ENCODE measurements at places on chromosomes 11 and 22.

- DNase-seq: no peak
Observed at GRCh38 chr11:24198481-24198880, 298.4 kb upstream of the LUZP2 start.

GRCh38 chr11:76700177-76701100 is 29.9 kb upstream of the LRRC32 start:
- no peak for DNase-seq

DNA sequence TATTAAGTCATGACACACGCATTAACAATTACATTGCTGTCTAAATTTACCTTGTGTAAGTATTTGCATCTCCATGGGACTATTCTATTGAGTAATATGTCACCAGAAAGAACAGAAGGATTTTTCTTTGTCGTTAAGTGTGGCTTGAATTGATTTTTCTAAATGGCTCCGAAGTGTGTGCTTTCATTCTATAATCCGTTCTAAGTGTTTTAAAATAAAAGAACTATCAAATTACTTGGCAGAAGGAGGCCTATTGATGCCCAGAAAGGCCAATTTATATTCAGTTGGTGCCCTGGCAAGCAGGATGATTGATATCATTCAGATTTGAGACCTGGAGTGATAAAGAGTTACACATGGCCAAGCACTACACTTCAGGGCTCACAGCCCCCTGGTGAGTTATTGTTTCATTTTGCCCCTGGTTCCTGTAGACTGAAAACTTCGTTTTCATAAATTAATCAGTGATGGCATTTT is 538.9 kb upstream of the ANO5 start:
- no peak for DNase-seq

DNA sequence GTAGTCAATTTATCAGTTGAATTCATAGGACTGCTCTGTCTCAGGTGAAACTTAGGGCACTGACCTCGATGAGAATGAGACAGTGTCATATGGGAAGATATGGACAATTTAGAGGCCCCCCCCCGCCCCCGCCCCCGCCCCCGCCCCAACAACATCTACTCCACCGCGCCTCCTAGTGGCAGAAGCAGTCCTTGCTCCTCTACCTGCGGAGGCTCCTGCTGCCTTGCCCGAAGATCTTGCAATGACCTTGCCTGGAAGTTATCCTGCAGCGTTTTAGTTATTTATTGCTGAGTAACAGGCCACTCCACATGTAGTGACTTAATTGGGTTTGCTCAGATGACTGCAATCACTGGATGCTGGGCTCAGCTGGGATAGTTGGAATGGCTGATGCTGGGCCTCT is 15.2 kb downstream of the SERPINH1 start:
- no peak for DNase-seq

- DNase-seq: no peak
Observed at GRCh38 chr22:23381661-23382427, 198.2 kb downstream of the IGLL1 start.

- DNase-seq: no peak
Observed at GRCh38 chr11:45141171-45141570, 5.3 kb upstream of the PRDM11 start.

DNA sequence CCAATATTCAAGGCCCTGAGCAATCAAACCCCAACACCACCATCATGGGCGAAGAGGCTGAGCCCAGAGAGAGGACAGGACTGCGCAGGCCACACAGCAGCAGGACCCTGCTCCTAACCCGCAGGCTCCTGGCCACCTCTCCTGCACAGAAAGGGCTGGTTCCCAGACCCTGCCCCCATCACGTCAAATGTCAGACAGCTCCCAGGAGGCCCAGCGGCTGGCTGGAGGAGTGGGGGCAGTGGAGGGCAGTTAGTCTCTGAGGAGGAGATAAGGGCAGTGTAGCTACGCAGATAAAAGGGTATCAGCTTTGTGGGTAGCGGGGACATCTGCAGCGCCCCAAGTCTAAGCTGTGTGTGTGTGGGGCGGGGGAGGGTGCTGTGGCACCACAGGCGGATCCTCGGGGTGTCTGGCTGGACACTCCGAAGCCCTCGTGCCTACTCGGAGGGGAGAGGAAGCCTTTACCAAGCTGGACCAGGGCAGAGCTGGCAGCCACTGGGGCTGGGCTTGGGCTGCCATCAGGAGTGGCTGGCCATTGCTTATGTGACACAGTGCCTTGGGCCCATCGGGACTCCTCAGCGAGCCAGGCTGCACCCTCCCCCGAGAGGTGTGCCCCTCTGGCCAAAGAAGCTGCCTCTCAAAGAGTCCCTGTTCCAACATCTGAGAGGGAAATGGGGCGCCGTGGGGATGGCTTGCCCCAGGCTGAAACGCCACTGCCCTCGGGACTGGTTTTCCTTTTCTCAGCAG is 21.5 kb downstream of the FADS3 start:
- DNase-seq: no peak

DNA sequence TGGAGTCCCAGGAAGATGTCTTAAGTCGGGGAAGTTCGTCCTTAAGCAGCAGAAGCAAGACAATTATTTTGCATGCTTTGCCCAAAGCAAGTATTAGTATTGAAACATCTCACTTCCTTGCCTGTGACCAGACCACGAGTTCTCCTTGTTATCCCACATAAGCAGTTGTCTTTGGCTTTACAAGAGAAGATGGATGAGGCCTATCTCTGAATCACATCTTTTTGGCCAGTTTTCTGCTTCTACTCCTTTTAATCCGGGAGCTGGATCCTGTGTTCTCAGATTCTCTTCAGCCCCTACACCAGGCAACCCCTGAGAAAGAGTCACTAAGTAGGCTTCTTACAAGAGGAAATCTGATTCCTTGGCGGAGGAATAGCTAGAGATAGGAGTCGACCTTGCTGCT is 2.1 kb downstream of the SYT9 start:
- no peak for DNase-seq

DNA sequence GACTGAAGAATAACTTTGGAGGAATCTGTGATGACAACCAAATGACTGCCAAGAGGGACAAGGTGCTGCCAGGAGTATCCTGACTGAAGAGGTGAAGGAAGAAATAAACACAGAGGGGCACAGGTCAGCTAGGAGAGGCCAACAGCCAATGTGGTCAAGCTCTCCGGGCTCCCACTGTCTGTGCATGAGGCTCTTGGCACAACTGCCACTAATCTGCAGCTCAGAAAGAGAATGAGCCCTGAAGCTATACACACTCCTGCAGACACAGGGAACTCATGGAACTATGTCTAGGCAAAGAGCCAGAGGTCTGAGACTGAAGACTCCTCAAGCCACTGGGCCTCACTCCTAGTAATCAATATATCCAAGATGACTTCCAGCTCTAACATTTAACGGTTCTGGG is 7.0 kb downstream of the THRSP start:
- no peak for DNase-seq

- no peak for DNase-seq
Observed at GRCh38 chr11:107549954-107550285, 15.6 kb downstream of the ALKBH8 start.

- DNase-seq: no peak
Observed at GRCh38 chr11:130070846-130071200, 1.1 kb downstream of the APLP2 start.

- no peak for DNase-seq
Observed at GRCh38 chr11:19183646-19184045, 18.1 kb downstream of the CSRP3 start.

GRCh38 chr11:75264356-75264755 is 23.8 kb downstream of the TPBGL start:
- no peak for DNase-seq

- no peak for DNase-seq
Observed at GRCh38 chr11:5369789-5370188, 13.8 kb upstream of the OR51M1 start.

DNA sequence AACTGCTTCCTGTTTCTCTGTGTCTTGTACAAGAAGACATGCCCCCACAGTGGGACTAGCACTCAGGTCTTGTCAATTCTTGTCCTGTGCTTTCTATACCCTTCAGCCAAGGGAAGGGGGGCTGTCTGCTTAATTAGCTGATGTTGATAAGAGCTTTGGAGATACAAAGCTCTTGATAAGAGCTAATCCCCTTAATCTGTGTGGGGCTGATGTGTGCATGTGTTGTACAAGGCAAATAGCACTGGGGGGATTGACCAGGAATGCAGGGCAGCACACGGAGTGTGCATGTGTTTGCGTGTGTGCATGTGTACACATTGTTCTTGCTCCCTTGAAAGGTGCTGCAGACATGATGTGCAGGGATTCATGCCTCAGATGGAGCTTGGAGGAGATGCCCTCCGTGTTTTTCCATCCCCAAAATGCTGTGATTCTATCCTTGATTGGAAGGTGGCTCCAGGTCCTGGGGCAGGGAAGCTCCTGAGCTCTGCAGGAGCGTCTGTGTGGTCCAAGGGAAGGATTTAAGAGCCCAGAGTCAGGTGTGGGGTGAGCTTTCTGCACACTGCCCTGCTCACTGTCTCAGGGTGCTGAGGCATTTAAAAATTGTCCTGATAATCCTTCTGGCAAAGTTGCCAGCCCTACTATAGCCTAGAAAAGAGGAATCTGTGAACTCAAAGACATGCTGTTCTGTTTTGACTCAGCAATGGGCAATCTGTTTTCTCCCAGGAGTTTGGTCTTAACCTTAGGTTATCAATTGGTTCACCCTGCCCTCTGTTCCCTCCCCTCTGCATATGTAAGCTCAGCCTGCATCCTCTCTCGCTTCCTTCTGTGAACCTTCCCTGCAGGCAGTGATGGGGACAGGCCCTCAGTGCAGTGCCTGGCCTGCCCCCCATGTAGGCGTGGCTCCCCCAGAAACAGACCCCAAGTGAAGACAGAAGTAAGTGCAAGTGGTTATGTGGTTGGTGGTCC is 102.0 kb downstream of the GRIK4 start:
- no peak for DNase-seq

GRCh38 chr22:31647523-31648320 is 14.3 kb downstream of the PISD start:
- no peak for DNase-seq

GRCh38 chr11:12091956-12092558 is 18.3 kb upstream of the MICAL2 start:
- DNase-seq: no peak

- DNase-seq: no peak
Observed at GRCh38 chr11:12149672-12150225, 39.4 kb downstream of the MICAL2 start.

GRCh38 chr11:45169310-45170072 is 23.1 kb downstream of the PRDM11 start:
- DNase-seq: no peak

- no peak for DNase-seq
Observed at GRCh38 chr11:8325591-8326304, 62.1 kb upstream of the LMO1 start.

GRCh38 chr11:92152245-92152644 is 72.4 kb upstream of the FAT3 start:
- DNase-seq: no peak

DNA sequence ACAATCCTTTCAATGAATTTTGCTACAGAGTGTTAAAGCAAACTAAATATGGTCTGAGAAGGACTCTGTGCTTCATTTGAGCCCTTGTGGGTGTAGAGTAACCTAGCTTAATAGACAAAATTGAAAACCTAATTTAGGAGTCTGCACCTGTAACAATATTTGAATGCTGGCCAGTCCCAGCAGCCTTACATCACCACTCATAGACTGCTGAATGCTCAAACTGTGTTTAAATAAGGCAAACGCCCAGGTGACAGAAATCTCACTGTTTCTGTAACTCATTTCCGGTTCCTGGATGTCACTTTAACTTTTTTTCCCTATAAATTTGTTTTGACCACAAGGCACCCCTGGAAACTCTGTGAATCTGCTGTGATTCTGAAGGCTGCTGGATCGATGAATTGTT is 45.5 kb upstream of the GLYATL1B start:
- DNase-seq: no peak

DNA sequence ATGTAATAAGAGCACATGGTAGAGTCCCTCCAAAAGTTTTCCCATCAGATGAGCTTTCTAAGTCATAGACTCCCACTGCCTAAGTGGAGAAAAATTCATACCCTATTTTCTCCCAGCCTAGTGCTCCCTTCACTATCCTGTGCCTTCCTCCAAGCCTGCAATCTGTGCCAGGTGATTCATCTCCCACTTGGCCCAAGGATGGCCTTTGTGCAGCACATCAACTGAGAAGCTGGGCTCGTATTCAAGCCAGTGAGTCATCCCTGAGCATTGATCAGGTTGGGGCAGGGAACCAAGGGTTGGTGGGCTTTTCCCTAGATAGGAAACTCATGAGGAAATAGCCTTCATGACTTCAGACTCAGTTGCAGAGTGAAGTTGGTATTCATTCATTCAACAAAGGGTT is 64.6 kb downstream of the PANX1 start:
- no peak for DNase-seq

DNA sequence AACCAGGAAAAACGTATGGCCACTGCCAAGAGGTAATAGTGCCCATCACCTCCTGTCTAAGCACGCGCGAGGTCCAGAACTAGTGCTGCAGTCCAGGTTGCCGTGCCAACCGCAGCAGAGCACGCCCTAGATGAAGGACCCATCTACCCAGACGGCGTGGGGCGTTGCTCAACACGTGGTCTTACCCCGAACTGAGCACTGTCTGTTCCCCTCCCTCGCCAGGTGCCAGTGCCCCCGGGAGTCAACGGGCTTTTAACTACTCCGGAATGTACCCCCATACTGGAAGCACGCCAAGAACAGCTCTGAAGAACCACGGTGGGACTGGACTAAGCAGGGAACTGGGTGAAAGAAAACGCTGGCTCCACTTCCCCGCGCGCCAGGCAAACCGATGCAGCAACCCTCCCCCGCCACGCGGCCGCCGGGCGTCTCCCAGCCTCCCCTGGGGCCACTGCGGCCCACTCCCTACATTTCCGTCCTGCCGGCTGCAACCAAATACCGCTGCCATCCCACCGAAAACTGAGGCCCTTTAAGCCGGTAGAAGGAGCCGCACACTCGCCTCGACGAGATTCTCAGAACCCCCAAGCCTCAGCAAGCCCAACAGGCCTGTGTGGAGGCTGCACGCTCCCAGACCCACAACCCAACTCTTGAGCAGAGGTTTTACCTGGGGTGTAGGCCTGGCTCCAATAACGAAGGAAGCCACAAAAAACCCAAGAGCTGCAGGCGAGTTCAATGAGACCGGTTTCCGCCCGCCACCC is at the start of gene HSPA8:
TSS of gene HSPA8 (minus strand) at position 734 of the 755 bp plus-strand sequence. CDS start 812 bp downstream, outside the sequence.
- no peak for DNase-seq

DNA sequence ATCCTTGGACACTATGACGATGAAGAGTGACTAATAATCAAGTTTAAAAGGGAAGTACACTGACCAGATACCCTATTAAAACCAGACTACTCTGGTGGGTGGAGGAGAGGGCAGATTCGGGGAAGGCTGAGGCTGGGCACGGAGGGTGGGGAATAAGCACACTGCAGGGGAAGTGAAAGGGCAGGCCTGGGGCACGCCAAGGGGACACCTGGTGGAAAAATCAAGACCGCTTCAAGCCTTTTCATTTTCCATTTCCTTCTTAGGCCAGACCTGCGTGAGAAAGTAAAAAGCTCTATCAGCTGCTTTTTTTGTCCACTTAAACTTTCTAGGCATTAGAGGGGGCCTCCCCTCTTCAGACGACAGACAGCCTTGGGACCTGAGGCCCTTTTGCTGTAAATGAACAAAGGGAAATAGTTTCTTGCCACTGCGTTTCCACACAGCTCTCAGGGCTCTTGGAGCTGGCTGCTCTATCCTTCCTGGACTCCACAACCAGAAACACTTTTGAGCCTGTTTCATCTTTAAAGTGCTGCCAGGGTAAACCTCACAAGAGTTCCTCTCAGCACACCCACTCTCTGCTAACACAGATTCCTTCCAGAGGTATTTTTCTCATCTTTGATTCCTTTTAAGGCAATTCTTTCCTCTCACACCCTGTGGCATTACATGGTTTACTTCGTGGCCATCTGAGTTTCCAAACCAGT is 25.0 kb upstream of the SERPIND1 start:
- DNase-seq: no peak
